Nephron progenitor cell (in vitro differentiated cells): ENCODE measurements at places on chromosomes 4 and X.
A peak's percentile ranks its signal among the peaks of the same experiment; 100 is the strongest.

GRCh38 chrX:133364196-133364595 is 51.1 kb downstream of the GPC4 start:
- no peak for DNase-seq

DNA sequence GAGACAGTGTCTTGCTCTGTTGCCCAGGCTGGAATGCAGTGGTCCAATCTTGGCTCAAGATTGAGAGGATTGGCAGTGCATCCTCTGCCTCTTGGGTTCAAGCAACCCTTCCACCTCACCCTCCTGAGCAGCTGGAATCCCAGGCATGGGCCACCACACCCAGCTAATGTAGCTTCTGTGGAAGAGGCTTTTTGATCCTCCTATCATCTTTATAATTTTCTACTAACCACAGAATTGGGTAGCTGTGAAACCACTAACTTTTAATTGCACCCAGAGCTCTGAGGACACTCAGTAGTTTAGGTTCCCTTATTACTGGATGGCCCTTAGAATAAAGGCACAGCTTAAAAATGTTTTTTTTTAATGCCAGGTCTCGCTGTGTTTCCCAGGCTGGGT is 8.9 kb upstream of the AGA start:
- DNase-seq, result no peak

DNA sequence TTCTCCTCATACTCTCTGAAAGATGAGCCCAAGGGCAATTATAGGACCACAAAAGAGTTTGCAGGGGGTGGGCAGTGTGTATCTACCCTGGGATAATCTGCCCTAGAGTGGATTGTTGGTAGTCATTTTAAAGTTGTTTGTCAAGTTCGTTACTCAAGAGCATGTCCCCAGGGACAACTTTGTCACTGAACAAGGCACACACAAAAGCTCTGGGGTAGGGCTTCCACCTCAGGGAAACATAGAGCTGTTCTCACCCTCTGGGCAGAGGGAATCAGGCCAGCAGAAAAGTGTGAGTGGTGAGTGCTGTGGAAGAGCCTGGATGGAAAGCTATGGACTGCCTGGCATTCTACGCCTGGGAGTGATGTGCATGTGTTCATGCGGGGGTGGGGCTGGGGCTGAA is 23.3 kb upstream of the LEF1 start:
- peak; percentile 16 for DNase-seq

DNA sequence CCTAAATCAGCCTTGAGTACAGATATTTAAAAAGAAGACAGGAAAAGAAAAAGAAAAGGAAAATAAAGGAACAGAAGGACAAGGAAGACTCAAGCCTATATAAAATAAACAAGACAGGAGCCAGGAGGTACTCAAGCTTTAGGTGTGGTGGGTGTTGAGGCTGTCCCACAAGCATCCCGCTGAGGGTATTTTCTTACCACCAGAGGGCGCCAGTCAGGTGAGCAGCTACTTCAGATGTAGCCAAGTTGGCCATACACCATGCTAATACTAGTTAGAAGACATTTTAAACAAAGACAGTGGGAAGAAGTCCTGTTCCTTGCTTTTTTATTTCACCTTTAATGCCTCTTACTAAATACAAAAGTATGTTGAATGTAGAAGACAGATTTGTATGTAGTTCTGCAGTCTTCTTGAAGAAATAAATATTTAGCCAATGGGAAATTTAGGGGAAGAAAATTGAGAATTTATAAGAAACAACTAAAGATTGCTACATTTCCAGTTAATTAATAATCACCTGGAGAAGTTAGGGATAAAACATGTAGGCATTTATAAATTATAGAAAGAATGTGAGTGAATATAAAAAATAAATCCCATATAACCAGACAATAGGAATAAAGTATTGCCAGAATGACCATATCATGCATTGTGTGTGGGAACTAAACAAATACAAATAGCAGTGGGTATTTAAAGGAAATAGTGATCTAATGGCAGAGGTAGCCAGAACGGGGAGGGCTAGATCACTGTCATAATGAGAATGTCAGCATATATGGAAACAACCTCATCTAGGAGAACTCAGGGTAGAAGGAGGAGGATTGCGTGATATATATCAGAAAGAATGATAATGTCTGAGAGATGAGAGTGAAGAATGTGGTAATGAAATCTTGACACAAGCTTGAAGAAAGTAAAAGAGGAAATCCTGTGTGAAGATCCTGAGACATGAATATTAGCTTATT is 71.0 kb downstream of the MTHFD2L start:
- DNase-seq, result peak; percentile 79

DNA sequence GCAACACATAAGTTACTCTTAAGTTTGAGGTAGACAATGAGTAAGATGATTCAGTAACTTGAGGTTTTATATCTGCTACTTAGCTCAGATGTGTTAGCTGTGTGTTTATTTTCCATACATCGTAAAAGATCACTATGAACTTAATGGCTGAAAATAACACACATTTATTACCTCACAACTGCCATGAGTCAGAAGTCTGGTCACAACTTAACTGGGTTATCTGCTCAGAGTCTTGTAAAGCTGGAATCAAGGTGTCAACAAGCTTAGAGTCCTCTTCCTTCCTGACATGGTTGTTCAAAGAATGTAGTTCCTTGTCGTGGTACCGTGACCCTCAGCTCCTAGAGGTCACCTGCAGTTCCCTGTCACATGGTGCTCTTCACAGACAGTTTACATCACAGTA is 204.9 kb upstream of the MAGEB2 start:
- DNase-seq, result no peak

DNA sequence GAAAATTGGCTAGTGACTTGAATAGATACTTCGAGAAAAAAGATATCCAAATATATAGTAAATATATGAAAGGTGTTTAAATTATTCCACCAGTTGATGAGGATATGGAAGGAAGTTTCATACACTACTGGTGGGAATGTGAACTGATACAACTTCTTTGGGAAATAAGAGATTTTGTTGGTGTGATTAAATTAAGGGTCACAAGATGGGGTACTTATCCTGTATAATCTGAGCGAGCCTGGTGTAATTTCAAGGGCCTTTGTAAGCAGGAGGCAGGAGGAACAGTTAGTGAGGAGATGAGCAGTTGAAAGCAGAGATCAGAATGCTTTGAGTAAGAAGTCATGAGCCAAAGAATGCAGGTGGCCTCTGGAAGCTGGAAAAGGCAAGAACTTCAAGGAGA is 192.2 kb downstream of the KCTD8 start:
- DNase-seq, result no peak

GRCh38 chrX:16981209-16981608 is 34.8 kb downstream of the REPS2 start:
- no peak for DNase-seq

DNA sequence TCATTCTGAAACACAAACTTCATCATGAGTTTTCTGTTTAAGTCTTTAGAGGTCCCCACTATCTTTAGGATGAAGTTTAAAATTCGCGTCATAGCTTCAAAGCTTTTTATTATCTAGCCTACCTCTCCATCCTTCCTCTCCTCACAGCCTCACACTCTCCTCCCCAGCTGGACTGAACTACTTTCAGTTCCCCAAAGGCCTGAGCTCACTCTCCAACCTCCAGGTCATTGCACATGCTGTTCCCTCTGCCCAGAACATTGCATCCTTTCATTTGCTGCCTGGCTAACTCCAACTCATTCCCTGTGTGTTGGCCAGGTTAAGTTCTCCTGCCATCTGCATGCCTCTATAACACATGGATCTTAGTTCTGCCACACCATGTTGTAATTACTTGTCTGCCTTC is 2.9 kb upstream of the OTUD5 start:
- no peak for DNase-seq
